ENCODE measurements at places on chromosomes 12 and 14. TPM values are rescaled to one million over a fixed set of nuclear protein-coding genes. Genes with fewer than 3 reads are reported as not detected.

DNA sequence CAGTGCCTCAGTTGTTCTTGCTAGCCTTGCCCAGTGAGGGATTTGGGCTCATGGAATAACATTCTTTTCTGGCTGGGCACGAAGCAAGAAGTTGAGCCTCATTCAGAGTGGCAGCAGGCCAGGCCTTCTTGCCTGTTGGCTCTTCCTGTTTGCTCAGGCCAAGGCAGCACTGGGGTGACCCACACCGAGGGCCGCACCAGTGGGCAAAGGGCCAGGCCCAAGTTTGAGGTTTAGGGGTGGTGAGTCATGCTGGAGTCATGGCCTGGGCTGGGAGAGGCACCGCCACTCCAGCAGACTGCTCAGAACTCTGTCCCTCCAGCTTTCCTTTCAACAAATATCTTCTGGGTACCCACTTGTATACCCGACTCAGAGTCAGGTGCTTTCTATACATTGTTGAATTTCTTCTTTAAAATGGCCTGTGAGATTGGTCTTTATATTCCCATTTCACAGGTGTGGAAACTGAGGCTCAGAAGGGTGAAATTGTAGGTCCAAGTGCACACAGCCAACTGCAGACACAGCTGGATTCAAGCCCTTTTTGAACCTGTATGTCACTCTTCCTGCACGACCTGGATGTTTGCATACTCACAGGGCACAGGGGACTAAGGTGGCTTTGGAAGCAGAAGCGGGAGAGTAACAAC is 279.4 kb downstream of the FOXN3 start:
- DNase-seq: peak; percentile 86

DNA sequence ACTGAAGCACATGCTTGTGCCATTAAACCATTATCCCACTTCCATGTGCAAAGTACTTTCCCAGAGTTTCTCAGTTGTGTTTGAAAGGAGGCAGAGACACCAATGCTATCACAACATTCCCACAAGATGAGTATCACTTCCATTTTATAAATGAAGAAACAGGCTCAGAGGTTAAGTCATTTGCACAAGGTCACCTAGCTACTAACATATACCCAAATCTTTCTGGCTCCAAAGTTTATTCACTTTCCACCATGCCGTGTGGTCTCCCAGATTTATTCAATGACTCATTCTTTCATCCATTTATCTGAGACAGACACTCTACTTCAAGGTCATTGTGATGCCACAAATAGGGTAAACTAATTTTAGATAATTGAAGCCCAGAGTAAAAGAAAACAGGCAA is 9.4 kb downstream of the ART4 start:
- DNase-seq: no peak

- no peak for DNase-seq
Measured at GRCh38 chr12:27289414-27289813, 43.2 kb upstream of the BMAL2 start.

DNA sequence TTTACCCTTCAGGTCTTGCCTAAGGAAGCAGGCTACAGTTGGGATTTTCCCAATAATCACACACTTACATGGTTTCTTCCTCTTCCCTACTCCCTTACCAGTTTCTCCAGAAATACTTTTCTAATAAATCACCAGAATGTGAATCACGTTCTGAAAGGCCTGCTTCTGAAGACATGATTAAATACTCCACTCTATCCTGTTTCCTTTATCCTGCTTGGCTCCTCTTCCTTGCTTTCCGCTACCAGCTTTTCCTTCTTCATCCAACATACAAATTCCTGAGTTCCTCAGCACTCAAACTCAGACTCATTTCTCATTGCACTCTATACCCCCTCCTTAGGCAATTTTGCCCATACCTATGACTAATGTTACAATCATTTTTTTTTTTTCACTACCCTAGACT is 118.3 kb downstream of the MGAT4C start:
- no peak for DNase-seq

The KCNA5 gene
- 2.9 TPM for total RNA-seq

The BHLHE41 gene
- 34.3 TPM for total RNA-seq

The NUDT14 gene
- 48.6 TPM for total RNA-seq

All from kidney (tissue), 22 donors.